ENCODE measurements at places on chromosomes 7 and 10.
A peak's percentile ranks its signal among the peaks of the same experiment; 100 is the strongest.

- DNase-seq = no peak
Observed at GRCh38 chr7:45001826-45002225, 1.8 kb downstream of the CCM2 start.

DNA sequence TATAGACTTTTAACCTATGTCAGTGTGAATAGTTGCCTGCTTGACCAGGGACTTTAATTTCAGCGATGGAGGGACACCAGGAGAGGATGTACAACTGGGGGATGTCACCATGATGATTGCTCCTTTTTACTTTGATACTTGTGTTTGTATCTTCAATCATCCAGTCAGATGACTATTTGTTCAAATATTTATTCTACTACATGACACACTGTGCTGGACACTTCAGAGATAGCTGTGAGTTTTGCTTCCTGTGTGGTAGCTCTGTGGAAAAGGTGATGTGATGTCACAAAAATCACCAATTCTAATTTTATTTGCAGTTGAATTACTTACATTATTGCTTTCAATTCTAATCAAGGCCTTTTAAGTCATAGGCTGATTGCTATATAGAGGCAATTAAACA lies 62.7 kb upstream of the CREB5 start:
- DNase-seq = no peak

- no peak for DNase-seq
Observed at GRCh38 chr10:10460451-10460850, 557.2 kb upstream of the CELF2 start.

GRCh38 chr7:94913391-94913790 lies 6.0 kb downstream of the PPP1R9A start:
- DNase-seq = no peak

DNA sequence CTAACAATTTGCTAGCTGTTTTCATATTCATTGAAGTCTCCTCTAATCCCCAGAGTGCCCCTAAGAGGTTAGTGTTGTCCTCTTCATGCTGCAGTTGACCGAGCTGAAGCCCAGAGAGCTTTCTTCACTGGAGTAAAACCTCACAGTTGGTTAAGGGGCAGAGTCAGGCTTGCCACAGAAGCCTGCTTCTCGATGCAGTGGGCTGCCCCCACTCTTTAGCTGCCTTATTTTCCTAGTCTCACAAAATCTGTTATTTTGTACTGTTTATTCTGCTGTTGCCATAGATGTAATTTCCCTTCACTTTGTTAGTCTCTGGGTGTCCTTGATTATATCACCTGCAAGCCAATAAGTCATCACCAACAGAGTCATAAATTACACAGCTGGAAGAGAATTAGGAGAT lies 56.3 kb upstream of the ZPBP start:
- no peak for DNase-seq

GRCh38 chr7:75628055-75628454 lies 110.7 kb downstream of the HIP1 start:
- no peak for DNase-seq

DNA sequence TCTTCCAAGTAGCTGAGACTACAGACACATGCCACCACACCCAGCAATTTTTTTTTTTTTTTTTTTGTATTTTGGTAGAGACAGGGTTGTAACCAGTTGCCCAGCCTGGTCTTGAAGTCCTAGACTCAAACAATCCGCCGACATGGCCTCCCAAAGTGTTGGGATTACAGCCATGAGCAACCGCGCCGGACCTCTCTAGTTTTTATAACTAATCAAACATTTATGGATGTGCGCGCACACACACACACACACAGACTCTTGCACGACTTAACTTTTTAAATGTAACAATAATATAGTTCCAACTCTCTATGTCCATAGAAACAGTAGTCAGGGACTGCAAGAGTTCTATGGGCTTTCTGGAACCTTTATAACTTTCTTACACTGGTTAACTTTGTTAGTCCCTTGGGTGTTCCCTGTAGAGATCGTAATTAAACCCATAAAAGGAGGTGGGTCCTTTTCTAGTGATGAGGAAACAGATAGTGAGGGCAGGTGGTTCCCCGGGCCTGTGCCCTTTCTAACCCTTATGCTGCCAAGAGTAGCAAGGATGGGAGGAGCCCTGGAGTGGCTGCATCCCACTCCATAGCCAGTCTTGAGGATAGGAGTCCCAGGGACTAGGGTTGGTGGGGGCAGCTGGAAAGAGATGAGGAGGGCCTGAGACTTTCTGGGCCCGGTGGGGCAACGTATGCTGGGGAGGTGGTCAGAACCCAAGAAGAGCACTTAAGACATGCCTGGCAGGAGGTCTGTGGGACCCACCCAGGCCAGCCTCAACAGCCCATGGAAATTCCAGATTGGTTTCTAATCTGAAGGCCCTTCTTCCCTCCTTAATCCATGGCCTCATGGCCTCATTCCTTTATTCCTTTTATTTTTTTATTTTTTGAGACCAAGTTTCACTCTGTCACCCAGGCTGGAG lies 8.6 kb downstream of the MARVELD1 start:
- no peak for DNase-seq

- DNase-seq = no peak
Observed at GRCh38 chr7:36951257-36951697, 227.0 kb upstream of the AOAH start.

- DNase-seq = no peak
Observed at GRCh38 chr7:69722843-69723242, 124.6 kb downstream of the AUTS2 start.

GRCh38 chr10:80421707-80422536 lies 13.6 kb downstream of the PRXL2A start:
- DNase-seq = no peak

GRCh38 chr7:36265680-36266079 lies 112.6 kb downstream of the EEPD1 start:
- no peak for DNase-seq

- DNase-seq = no peak
Observed at GRCh38 chr10:21071001-21071673, 174.0 kb upstream of the NEBL start.

DNA sequence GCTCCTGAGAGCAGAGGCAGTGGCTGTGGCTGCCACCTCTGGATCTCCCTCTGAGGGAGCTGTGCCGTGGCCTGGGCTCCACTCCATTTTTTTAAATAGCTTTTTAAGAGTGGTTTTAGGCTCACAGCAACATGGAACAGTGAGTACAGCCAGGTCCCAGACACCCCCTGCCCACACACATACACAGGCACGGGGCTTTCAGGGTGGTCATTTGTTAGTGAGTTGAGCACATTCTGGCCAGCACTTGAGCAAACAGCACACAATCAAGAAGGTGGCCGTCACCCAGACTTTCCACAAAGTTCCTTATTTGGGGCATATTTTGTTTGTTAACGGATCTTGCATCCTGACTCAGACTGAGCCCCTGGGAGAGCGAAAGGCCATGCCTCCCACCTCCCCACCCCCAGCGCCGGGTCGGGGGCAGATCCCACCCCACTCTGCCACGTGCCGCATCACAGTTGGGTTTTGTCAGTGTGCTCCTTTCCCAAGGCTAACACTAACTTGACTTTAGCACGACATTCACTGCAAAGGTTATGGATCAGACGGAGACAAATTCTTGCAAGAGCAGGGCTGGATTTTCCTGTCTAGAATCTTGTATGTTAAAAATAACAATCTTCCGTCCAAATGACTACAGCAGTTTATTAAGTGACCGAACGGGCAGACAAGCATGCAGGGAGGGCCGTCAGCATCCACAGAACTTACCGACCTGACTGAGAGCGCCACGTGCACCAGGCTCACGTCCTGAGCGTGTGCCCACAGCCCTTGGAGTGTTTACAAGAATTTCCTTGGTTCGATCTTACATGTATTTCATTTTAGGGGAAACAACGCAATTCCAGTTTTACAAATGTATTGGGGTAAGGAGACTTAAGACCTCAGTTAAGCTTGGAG lies 156.5 kb upstream of the NPS start:
- no peak for DNase-seq

- DNase-seq = peak; percentile 75
Observed at GRCh38 chr10:69629897-69630650, at the start of gene FAM241B. TSS of gene FAM241B (plus strand) at chr10:69630247. CDS start at chr10:69631744, 1,497 bp downstream.

- DNase-seq = no peak
Observed at GRCh38 chr10:6009150-6009549, 31.8 kb upstream of the IL15RA start.

GRCh38 chr10:113716109-113716910 lies 35.2 kb upstream of the PLEKHS1 start:
- no peak for DNase-seq

GRCh38 chr10:24457661-24458318 lies 248.9 kb downstream of the KIAA1217 start:
- no peak for DNase-seq

DNA sequence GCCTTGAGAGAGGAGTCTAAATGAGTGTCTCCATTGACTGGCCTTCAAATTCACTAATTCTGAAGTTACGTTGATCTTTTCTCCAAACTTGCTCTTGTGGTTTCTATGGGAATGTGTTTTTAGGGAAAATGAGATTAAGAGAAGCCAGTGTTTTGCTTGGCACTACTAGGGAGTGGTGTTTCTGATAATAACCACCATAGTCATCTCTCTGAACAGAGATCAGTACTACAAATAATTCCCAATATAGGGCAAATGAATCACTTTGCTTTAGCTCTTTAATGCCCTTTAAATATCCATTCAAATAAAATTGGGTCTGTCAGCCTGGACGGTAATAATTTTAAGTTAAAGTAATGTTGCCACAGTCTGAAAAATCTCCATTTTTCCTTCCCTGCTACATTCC lies 90.8 kb downstream of the NRF1 start:
- DNase-seq = no peak

- DNase-seq = no peak
Observed at GRCh38 chr10:102007796-102008195, 48.2 kb downstream of the ARMH3 start.

- DNase-seq = no peak
Observed at GRCh38 chr7:134885967-134886352, 100.3 kb upstream of the AGBL3 start.

DNA sequence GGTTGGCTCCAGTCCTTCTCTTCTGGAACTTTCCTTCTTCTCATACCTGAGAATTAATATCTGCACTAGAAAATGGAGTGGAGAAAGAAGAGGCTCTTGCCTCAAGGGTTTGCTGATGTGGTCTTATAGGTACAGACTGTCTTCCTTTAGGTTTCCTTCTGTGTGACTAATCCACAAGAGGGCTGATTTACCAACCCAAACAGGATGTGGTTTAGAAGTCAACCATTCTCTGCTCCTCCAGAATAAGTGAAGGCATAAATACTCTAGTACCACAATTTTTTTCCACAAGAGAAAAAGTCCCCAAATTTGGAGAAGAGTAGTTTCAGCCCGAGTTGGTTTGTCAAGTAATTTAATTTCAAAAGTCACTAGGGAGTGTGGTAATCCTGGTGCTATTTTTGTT lies 85.8 kb downstream of the NRP1 start:
- no peak for DNase-seq

DNA sequence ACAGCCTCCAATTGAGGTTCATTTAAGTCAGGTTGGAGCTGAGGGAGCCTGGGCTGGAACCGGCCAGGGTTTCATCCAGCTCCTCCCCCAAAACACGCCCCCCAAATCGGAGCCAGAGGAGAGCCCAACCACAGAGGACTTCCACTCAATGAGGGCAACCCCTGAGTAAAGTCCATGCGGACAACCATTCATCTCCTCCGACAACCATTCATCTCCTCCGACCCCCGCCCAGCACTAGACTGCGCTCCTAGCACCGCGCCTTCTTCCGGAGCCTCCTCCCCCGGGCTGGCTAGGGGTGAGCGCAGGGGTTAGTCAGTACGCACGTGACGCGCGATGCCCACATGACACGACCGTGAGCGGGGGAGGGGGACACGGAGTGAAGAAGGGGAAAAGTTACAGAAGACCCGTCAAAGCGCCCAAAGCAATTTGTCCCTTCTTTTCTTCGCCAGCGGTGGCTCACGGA lies 1.4 kb downstream of the MAGI2 start:
- DNase-seq = peak; percentile 34

- DNase-seq = no peak
Observed at GRCh38 chr10:105585171-105585570, 944.1 kb downstream of the SORCS3 start.

- DNase-seq = peak; percentile 68
Observed at GRCh38 chr10:93357680-93358079, 124.5 kb downstream of the MYOF start.

- DNase-seq = peak; percentile 31
Observed at GRCh38 chr10:118332236-118332635, 9.9 kb downstream of the FAM204A start.

DNA sequence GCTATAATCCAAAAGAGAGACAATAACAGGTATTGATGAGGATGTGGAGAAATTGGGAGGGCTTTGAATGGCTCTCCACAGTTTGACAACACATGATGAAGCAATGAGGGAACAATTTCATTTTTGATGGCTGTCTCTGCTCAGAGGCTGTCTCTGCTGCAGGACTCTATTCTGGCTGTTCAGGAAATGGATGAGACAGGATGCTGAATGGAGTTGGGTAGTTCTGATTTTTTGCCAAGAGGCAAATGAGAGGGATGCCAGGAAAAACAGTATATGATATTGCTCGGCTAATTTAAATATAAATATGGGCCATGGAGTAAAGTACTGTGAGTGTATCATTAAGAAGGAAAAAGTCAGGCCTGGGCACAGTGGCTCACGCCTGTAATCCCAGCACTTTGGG lies 16.8 kb downstream of the APBB1IP start:
- no peak for DNase-seq

DNA sequence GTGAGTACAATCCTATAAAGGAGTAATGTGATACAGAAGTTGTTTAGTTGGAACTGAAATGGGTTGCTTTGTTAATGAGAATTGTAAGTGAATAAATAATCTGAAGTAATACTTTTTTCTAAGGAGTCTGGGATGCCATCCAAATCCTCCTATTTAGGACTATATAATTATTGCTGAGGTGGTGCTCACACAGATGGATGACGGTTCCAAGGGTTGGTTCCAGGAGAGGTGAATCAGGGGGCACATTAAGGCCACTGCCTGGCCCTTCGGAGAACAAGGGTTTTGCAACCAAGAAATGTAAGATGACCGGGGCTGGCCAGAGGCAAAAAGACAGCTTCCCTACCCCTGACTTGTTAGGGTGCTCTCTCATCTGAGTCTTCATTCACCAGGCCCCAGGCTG lies 352.7 kb downstream of the PHTF2 start:
- DNase-seq = no peak

DNA sequence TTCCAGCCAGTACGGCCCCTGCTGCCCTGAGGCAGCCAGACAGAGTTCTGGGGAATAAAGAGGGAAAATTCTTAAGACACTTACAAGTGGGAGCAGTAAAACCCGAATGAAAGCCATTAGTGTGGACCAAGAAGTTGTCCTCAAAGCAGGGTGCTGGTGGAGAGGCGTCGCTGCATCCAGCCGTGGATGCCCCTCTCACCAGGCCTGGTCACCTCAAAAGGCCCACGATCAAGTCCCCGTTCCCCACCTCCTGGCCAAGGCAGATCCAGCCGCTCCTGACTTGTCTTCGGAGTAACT lies 656 bp downstream of the VSTM4 start:
- DNase-seq = no peak

- DNase-seq = peak; percentile 0
Observed at GRCh38 chr10:30039567-30039966, 19.8 kb downstream of the JCAD start.

DNA sequence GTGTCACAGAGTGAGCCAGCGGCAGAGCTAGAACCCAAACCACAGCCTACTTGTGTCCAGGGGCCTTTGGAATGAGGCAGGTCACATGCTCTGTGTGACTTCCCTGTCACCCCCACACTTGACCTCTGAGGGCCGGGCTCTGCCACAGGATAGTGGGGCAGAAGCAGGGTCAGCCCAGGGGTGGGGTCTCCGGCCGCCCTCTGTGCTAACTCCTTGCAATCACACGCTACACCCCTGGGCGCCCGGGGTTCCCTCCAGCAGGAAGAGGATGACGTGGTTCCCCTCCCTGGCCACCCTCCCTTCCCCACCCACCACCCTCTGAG lies 19.8 kb downstream of the TECPR1 start:
- no peak for DNase-seq

All from NCI-H1417 (cell line).